NK-92 treated with Interleukin-12 subunit alpha and Interleukin-12 subunit beta, amount 100 ng/mL, for 24 hours (cell line): ENCODE measurements at places on chromosomes 6 and 20.

DNA sequence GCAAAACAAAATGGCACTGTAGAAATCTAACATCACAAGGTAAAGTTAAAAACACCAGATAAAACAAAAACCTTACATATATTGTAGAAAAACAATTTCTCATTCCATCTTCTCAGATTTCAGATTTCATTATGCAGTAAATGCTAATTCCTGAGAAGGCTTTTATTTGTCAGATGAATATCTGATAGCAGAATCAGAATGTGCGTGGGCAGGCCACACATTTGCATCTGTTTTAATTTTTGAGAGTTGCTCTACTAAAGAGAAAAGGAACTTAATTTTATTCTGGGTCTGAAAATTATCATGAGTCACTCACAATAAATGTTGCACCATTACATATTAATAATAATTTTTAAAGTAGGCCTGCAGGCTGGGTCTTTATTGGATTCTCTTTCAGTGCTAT lies 329.3 kb upstream of the SPTLC3 start:
- no peak for DNase-seq

DNA sequence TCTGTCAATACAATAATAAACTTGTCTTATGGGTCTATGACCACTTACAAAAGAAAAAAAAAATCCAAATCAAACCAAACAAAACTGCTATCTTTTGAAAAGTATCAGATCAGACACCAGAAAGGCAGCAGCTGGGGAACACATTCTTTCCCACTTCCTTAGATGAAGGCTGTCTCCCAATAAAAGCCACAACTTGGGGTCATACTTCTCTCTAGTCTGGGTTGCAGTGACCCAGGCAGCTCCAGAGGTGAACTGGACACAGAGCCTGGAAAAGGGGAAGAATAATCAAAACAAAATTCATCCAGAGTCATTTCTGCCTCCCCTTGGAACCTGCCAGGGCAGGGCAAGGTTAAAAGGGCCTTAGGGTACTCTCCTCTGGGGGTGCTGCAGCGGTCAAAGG lies 19.1 kb downstream of the ATXN1 start:
- no peak for DNase-seq

DNA sequence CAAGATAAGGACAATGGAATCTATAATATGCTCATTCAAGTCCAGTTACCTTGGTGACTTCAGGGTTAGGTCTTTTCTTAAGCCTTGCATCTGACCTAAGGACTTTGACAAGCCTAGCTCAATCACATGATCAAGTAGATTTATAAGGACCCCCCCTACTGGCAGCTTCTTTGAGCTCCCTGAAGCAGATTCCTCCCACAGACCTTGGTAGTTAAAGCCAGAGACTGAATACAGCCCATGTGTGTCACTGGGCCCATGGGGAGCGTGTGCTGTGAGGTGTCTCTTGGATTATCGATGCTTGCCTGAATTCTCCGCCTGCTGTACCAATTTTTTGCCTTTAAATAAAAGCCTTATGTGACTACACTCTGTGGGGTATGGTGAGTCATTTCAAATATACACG lies 372.7 kb upstream of the RGS17 start:
- DNase-seq: no peak

- no peak for DNase-seq
These were observed 143.3 kb upstream of the MAP3K7 start for GRCh38 chr6:90730151-90730673.

DNA sequence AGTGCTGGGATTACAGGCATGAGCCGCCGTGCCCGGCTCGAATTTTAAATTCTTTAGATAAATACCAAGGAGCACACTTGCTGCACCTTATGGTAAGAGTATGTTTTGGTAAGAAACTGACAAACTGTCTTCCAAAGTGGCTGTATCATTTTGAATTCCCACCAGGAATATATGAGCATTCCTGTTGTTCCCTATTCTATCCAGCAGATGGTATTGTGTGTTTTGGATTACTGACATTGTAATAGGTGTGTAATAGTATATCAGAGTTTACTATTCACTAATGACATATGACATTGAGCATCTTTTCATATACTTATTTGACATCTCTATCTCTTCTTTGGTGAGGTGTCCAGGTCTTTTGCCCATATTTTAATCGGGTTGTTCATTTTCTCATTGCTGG lies 40.5 kb downstream of the TGM6 start:
- DNase-seq: no peak

DNA sequence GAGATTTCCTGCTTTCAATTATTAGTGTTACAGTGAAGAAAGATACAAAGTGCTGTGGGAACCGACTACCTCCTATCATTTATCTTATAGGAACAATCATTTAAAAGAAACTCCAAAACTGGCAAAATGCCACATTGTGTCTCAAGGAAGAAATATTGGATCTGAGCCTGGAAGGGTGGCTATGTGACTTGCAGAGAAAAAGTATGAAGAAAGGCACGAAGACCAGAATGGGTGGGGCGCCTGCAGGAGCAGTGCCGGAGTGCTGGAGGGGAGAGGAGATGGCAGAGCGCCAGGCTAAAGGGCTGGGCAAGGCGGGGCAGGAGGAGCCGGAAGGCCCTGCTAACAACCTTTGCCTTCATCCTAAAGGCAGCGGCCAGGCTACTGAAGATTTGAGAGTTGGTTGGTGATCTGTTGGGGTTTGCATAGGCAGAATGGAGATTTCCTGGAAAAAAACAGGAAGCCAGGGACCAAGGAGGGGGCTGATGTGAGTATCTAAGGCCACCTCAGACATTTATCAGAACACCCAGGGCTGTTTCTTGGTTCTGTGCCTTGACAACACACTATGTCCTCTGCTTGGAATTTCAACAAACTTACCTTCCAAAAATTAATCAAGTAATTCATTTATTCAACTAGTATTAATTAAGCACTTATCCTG lies 125.6 kb downstream of the MAFB start:
- no peak for DNase-seq

DNA sequence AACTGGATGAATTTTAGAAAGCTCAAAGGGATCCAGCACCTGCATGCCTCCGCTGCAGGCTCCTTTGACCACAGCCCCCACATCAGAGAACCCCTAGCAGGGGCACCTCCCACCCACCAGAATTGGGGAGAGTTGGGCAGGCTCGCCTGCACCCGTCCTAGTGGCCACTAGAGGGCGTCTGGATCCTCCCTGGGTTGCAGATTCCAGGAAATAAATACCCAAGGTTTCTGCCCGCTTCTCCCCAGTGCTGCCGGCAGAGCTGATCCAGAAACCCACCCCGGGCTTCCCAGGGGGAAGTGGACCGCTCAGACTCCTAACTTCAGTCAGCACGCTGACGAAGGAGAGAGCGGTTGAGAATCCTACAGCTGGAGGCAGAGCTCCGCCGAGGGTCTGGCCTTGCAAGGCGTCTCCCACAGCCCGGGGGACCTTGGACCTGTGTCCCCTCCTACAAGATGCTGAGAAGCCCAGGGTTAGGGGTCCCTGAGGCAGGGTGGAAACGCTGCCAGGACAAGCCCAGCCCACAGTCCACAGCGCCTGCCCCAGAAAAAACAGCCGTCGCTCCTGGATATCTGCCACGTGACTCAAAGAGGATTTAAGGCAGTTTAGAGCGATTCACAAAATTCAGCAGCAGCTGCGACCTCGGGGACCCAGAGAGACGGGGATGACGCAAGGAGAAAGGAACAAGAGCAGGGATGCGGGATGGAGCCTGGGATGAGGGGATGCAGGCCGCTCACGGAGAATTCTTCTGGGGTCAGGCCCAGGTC lies 32.6 kb upstream of the PHACTR3 start:
- DNase-seq: no peak

DNA sequence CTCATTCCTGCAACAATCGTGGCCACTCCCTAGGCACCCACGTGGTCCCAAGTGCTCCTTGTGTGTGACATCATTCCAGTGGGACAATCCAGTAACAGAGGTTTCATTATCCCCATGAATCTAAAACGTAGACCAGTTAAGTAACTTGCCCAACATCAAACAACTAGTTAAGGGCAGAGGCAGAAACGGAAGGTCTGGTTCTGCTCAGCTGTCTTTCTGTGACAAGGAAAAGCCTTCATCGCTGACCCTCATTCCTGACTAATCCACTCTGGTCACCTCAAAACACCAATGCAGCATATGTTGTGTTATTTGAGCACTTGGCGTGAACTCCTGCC lies 261.4 kb upstream of the JARID2 start:
- DNase-seq: no peak

DNA sequence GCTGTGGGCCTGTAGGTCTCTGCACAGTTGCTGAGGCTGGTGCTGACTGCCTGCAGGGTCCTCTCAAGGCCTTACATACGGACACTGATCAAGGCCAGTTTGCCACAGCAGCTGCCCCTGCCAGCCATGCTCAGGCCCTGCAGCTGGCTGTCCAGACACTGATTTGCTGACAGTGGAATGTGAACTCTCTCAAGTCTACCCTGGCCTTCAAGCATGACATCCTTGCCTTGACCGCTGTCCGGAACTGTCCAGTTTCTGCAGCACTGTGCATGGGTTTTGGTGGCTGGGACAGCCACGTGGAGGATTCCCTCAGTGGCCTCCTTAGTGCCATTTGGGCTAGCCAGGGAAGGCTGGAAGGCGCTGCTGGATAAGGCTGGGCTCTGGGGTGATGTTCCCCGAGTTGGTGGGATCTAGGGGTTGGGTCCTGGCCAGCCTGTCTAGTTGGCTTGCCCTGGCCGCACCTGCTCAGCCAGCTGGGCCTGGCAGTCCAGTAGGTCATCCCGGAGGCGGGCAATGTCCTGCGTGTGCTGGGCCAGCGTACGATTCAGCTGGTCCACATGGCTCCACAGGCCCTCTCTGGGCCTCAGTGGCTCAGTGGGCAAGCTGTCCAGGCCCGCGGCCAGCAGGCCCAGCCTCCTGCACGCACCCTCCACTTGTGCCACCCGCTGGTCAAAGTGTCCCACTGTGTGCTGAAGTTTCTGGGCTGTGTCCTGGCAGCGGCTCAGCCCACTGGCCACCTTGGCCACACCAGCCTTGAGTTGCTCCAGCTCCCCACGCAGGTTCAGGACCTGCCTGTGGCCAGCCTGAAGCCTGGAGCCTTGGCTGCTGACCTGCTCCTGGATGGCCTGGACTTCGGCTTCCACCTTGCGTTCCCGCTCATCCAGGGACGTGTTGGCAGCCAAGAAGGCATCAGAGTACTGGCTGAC lies 5.5 kb downstream of the EMILIN3 start:
- DNase-seq: no peak

DNA sequence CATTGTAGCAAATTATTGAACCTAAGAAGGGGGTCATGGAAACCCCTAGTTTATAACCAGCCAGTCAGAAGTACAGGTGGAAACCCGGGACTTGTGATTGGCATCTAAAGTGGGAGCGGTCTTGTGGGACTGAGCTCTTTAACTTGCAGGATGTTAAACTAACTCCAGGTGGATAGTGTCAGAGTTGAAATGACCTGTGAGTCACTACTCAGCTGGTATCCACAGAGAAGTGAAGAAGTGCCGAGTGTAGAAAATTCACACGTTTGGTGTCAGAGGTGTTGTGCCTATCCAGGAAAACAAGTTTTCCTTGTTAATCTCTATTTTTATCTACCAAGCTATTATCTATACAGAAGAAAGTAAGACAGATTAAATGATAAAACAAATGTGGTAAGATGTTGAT lies 179.7 kb downstream of the ADGRG6 start:
- no peak for DNase-seq
